ENCODE measurements at places on chromosomes 2 and 18.

- DNase-seq, result no peak
Observed at GRCh38 chr2:241018051-241018891, 19.9 kb downstream of the SNED1 start.

- DNase-seq, result no peak
Observed at GRCh38 chr2:22817197-22817596, 567.8 kb upstream of the KLHL29 start.

DNA sequence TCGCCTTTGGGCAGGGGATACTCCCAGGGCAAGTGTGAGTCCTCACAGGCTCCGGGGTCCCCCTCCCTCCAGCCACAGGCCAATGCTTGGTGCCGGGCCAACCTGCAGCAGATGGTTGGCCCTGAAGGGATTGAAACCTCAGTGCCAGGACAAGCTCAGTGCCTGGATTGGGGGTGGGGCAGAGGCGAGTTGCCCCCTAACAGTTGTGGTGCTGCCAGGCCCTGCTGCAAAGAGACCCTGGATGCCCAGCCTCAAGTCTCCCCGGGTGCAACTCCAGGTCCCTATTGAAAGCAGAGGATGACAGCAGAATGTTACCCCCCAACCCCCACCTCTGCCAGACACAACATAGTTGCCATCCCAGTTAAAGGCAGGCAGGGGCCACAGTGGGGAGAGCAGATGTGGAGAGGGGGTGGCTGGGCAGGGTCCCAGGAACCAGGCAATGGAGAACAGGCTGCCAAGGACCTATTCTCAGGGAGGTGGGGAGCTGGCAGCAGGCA is 9.5 kb upstream of the RNF103 start:
- DNase-seq, result no peak

DNA sequence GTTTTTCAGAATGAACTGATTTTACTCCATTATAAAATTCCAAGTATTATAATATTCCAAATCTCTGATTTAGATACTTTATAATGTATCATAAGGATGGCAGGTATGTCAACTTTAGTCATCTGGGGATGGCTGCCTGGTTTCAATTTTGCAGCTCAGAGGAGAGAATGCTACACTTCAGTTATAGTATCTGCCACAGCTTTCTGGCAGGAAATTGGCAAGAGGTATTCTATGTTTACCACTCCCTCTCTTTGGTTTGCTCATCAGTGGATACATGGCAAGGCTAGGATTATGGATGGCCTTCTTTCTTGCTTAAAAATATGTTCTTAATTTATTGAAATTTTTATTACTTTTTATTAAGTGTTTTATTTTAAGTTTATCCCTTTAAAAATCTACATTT is 67.0 kb upstream of the TNFRSF11A start:
- no peak for DNase-seq

- DNase-seq, result no peak
Observed at GRCh38 chr2:25441353-25441752, 99.6 kb upstream of the DNMT3A start.

DNA sequence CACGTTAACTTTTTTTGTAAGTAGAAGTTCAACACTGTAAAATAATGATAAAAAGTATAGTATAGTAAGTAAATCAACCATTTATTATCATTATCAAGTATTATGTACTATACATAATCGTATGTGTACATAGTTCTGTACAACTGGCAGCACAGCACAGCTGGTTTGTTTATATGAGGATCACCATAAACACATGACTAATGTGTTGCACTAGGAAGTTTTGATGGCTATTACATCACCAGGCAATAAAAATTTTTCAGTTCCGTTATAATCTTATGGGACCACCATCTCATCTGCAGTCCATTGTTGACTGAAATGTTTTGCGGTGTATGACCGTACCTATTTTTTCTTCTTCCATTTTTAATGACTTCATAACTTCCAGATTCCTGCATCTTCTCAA is 39.2 kb upstream of the ZNF385B start:
- DNase-seq, result no peak

DNA sequence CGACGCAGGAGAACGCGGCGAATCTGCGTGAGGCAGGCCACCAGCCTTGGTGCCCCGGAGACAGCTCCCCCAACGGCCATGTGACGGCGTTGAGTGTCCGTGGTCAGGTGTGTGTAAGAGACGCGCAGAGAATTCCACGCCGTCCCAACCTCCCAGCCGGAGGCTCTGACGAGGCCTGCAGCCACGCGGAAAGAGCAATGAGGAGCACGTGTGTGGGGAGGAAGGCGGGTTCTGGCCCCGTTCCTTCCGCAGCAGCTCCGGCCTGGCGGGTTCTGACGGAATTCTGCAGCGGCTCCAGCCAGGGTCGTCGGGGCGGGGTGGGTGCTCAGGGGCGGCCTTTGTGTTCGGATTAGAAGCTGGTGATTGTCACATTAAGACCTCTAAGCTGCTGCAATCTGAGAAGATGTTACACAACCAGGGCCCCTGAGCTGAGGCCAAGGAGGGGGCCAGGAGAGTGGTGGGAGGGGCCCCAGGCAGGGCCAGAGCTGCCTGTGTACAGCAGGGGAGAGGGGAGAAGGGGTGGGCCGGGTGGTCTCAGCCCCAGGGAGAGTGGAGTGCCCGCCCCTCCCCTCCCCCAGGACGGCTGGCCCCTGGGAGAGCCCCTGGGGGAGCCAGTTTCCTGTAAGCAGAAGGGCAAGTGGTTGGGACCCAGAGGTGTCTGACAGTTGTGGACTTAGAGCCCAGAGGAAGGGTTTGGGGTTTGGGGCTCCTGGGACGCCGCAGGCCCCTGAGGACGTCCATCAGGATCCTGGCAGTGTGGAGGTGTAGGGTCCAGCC is 5.1 kb upstream of the GAL3ST2 start:
- no peak for DNase-seq

DNA sequence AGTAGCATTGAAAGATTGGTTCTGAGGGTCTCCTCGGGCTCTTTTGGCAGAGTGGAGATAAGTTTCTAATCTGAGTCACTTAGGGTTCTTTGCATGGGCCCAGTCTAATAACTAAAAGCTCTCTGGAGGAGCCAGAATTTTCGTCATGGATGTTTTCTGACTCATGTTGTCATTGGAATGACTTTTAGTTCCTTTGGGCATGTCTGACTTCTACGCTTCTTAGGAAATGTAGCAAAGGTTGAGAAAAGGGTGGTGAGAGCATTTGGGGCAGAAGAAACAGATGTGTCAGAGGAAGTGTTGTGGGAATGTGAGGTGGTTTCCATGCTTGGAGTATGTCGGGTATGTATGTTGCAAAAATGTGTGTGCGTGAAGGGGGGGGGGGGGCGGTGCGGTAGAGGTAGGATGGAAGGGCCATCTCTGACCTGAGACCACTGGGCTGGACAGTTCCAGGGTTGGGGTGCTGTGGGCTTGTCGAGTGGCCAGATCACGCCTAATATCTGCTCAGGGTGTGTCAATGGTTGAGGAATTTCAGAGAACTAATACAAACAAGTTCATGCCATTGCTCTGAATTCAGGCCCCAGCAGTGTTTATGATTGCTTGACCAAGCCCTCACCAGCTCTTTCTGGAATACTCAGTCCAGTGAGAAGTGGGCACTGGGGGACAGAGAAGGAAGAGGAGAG is 26.9 kb downstream of the KLHL29 start:
- no peak for DNase-seq

- DNase-seq, result no peak
Observed at GRCh38 chr2:188244383-188244782, 47.3 kb upstream of the GULP1 start.

DNA sequence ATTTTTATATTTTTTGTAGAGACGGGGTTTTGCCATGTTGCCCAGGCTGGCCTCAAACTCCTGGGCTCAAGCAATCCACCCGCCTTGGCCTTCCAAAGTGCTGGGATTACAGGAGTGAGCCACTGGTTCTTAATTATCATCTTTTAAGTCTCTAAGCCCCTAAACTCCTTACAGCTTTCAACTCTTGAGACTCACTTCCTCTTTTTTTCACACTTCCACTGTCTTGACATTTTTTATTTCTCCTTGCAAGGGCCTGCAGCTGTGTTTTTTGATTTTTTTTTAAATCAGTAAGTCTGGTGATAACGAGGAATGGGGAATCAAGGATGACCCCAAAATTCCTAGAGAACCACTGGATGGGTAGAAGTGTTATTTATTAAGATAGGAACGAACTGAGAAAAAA is 8.6 kb upstream of the ABCB11 start:
- no peak for DNase-seq

- no peak for DNase-seq
Observed at GRCh38 chr18:11665587-11665986, 23.5 kb upstream of the GNAL start.

GRCh38 chr2:194610297-194610696 is 1046.7 kb upstream of the SLC39A10 start:
- DNase-seq, result no peak

DNA sequence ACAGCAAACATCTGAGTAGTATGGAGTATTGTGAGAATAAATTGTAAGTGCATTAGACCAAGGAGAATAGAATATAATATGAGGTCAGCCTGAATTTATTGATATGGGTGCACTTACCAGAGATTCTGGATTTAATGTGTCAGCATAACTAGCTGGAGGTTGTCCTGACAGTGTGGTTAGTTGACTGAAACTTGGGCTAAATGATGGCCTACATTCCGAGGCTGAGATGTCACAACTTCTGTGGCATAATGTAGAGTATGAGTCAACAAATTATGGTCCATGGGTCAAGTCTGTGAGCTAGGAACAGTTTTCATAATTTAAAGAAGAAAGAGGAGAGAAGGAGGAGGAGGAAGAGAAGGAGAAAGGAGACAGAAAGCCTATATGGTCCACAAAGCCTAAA is 127.6 kb downstream of the QPCT start:
- DNase-seq, result no peak

- no peak for DNase-seq
Observed at GRCh38 chr2:226763320-226763719, 36.3 kb downstream of the IRS1 start.

- no peak for DNase-seq
Observed at GRCh38 chr2:84716564-84716963, 164.3 kb downstream of the TRABD2A start.

- no peak for DNase-seq
Observed at GRCh38 chr18:79625195-79625923, 54.2 kb upstream of the CTDP1 start.

GRCh38 chr2:30302566-30302965 is 71.2 kb downstream of the LBH start:
- no peak for DNase-seq

- no peak for DNase-seq
Observed at GRCh38 chr18:31506024-31506742, 8.2 kb downstream of the DSG2 start.

- peak; percentile 51 for DNase-seq
Observed at GRCh38 chr2:130728007-130728454, 839 bp upstream of the GPR148 start.

GRCh38 chr2:242004223-242004901 is 134.8 kb downstream of the RTP5 start:
- DNase-seq, result no peak

DNA sequence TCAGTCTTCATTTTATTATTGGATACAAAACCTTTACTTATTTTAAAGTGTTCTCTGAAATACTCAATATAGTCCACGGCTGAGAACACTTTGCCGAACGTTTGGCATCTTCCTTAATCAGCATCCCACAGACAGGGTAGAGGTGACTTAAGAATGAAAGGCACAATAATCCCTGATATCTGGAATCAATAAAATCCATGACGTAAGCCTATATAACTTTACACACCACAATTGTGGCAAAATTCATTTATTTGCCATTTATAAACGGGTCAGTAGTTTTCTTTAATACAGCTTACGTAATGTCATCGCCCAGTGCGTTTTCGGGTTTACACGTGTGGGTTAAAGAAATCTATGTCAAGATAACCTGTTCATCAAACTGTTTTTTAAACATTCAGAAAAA is 1.3 kb downstream of the MGAT4A start:
- DNase-seq, result no peak

GRCh38 chr2:63651861-63652651 is 63.3 kb downstream of the MDH1 start:
- DNase-seq, result no peak

DNA sequence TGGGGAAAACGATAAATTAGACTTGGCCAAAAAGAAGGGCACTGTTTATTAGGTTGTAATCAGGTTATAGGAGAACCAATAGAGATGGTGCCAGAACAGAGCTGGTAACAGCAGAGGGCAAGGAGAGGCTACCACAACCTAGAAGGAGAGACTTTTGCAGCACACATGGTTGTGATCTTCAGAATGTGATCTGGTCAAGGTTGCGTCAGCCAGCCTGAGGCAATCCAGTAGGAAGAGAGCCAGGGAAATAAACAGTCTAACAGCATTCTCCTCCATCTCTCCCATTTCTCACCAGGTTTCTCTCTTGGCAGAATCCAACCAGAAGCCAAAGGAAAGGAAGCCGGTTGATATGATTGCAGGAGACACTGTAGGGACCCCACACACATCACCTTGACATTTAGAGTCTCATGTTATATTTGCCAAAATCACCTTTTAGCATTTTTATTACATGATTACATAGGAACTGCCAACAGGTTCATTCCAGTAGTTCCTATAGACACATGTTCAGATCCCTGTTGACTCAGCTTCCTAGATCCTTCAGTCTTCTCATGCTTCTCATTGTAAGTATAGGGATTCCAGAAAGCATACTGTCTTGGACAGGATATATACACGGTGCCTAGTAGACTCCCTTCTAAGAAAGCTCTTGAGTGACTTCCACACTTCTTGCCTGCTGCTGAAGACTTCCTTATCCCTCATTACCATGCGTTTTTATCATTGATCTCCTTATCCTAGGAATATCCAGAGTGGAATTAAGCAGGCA is 17.6 kb upstream of the SPATS2L start:
- no peak for DNase-seq

DNA sequence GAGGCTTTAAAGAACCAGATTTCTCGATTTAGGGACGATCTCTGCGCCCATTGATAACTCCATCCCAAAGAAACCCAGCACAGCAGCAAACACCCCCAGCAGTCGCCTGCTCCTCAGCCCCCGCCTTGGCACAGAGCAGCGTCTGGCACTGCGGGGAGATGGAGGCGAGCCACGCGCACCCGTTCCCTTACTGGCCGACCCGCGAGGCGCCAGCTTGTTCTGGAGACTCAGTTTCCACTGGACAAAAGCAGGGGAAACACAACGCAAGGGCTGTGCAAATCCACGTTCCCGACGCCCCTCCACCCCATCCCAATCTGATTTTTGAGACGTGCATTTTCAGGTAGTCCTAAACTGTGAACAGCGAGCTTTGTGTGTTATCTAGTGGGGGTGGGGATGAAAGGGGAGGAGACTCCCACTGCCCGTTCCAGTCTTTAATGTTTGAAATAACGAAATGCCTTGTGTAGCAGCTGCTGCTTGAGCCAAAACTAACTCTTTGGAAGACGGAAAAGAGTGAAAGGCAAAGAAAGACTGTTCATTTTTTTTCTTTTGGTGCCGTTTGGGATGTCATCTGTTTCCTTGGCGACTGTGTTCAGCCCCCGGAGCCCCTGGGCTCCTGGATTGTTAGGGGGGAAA is 143.2 kb downstream of the MEIS1 start:
- peak; percentile 82 for DNase-seq

DNA sequence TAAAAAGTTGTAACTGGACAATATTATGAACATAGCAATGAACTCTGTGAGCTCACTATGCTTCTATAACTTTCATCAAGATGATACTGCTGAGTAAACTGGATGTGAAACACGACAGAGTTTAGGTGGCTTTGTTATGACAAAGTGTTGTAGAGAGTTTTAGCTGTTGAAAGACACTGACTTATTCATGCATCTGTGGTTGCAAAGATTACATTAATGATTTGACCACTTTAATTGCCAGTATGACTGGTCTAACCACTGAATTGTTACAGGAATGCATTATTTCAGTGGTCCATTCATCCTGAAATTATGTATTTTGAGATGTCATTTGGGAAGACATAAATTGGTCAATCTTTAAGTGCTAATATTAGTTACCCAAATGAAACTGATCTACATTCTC is 117.9 kb downstream of the SPHKAP start:
- no peak for DNase-seq

- DNase-seq, result no peak
Observed at GRCh38 chr2:95310651-95311050, 13.5 kb downstream of the KCNIP3 start.
